ENCODE measurements at places on chromosomes 3 and 15.

- no peak for DNase-seq
Measured at GRCh38 chr3:53902711-53903110, 11.1 kb upstream of the SELENOK start.

GRCh38 chr15:33636958-33637357 lies 326.2 kb downstream of the RYR3 start:
- DNase-seq = no peak

GRCh38 chr3:42236611-42237010 lies 29.4 kb downstream of the CCK start:
- no peak for DNase-seq

DNA sequence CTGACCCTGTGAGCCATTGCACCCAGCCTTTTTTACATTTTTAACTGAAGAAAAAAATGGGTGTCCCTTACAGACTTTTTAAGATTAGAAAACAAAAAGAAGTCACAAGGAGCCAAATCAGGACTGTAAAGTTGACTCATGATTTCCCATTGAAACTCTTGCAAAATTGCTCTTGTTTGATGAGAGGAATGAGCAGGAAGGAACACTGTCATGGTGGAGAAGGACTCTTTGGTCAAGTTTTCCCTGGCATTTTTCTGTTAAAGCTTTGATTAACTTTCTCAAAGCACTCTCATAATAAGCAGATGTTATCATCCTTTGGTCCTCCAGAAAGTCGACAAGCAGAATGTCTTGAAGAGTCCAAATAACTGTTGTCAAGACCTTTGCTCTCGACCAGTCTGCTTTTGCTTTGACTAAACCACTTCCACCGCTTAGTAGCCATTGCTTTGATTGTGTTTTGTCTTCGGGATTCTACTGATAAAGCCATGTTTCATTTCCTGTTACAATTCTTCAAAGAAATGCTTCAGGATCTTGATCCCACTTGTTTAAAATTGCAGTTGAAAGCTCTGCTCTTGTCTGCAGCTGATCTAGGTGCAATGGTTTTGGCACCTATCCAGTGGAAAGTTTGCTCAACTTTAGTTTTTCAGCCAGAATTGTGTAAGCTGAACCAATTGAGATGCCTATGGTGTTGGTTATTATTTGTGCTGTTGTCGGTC lies 369.4 kb downstream of the MAGI1 start:
- no peak for DNase-seq

DNA sequence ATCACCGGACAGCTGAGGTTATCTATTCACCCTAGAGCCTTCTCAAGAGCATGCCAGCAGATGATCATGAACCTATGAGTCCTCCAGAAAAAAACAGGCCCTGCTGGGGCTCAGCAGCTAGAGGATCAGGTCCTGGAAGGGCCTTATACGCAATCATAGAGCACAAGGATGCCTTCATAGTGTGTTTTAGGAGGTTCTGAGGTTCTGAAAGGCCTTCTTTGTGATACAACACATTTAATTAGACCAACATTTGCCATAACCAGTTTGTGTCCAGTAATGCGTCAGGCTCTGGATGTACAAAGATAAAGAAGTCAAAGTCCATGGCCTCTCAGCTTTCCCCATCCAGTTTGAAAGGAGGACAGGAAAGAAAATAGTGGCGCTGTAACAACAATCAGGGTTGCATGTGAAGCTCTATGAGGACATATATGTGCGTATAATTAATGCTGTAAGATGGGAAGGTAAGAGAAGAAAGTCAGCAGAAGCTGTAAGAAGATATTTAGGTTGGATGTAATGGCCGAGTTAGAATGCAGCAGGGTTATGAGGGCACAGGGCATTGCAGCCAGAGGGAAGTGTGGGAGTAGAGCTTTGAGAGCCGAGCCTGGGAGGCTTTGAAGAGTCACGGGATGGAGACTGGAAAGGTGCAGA lies 302.6 kb upstream of the TBL1XR1 start:
- no peak for DNase-seq

DNA sequence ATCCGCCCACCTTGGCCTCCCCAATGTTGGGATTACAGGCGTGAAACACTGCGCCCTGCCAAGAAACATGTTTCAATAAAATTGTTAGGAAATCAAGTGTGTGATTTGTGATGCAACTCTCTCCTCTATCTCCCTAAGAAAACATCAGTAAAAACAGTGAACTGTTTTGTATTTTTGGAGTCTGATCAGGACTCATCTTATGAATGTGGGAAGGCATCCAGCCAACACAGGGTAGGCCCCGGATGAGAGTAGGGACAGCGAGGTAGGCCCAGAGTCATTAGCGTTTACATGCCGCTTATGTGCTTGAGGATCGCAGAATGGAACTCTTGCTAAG lies 884 bp upstream of the GLYCTK start:
- DNase-seq = peak; percentile 34

DNA sequence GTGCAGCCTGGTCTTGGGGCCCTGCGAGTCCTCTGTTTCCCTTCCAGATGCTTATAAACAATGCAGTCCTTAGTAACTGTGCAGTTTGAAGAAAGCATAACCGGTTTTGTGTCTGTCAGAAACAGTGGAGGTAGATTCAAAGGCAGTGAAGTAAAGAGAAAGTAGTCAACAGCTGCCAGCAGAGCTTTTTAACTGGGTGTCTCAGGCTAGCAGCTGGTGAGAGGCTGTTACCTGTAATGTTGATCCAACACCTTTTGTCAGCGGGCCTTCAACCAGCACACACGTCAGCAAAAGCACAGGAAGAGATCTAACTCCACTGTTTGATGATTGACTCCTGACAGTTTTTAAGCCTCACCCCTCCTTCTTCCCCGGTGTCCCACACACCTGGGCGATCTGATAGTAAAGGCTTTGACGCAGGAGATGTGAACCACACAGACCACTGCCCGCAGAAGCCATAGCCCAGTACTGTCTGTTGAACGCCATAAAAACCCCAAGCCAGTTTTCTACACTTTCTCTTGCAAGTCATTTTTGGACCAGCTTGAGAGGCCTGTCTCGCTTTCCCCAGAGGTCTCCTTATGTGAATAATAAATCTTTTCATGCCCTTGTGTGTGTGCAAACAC lies 178.0 kb downstream of the FMN1 start:
- no peak for DNase-seq

DNA sequence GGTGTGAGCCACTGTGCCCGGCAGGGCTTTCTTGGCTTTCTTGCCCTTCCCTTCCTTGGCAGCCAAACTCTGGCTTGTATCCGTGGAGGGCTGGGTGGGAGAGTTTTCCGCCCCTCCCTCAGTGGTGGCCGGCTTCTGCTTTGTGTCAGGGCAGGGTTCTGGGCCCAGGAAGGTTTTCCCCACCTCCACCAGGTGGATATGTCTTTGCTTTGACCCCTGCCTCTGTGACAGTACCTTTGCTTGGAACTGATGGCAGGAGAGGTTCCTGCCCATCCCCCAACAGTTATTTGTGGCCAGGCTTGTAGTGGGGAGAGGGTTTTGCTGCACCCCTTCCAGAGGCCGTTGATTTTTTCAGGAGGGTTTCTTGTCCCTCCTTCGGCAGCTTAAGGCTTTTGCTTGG lies 24.3 kb downstream of the CSPG5 start:
- no peak for DNase-seq

GRCh38 chr3:157300981-157301663 lies 135.5 kb upstream of the PTX3 start:
- DNase-seq = no peak

- DNase-seq = peak; percentile 27
Measured at GRCh38 chr3:177190756-177191681, 6.3 kb downstream of the TBL1XR1 start.

DNA sequence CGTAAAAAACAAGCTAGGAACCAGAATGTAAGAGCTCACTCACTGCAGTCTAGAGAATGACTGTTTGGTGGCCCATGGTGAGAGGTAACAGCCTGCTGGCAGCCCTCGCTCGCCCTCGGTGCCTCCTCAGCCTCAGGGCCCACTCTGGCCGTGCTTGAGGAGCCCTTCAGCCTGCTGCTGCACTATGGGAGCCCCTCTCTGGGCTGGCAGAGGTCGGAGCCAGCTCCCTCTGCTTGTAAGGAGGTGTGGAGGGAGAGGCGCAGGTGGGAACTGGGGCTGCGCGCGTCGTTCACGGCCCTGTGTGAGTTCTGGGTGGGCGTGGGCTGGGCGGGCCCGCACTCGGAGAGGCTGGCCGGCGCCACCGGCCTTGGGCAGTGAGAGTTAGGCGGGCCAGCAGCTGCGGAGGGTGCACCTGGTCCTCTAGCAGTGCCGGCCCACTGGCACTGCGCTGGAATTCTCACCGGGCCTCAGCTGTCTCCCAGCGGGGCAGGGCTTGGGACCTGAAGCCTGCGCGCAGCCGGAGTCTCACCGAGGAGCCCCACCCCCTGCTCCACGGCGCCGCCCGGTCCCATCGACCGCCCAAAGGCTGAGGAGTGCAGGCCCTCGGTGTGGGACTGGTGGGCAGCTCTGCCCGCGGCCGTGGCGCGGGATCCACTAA lies 420.6 kb downstream of the RBMS3 start:
- DNase-seq = no peak

DNA sequence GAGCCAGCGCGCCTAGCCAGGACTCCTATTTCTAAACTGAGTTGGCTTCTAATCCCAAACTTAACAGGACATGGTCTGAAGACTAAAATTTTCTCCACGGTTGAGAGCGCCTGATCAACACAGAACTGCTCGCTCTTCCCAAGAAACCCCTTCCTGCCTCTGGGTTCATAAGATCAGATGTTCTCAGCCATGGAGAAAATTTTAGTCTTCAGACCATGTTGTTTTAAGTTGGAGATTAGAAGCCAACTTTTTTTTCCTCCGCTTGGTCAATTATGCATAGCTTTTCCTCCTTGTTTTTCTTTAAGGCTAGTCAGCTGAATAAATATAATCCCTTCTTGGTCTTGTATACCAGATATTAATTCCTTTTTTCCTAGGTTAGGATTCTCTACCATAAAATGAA lies 356.6 kb upstream of the ADAMTS9 start:
- DNase-seq = no peak

DNA sequence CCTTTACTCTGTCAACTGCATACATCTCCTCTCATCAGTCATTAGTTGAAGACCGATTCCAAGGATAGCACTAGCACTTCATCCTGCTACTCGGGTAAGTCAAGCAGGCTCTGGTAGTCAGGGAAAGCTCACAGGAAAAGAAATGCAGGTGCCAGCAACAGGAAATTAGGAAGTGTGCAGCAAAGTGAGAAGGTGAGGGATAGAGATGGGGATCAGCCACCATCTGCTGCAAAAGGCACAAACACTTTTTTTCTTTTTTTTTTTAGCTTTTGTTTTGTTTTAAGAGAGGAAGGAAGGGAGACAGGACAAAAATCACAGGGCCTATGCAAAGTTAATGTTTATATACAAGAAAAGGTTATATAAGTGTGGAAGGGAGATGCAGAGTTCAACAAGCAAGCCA lies 9.0 kb upstream of the BTLA start:
- no peak for DNase-seq

DNA sequence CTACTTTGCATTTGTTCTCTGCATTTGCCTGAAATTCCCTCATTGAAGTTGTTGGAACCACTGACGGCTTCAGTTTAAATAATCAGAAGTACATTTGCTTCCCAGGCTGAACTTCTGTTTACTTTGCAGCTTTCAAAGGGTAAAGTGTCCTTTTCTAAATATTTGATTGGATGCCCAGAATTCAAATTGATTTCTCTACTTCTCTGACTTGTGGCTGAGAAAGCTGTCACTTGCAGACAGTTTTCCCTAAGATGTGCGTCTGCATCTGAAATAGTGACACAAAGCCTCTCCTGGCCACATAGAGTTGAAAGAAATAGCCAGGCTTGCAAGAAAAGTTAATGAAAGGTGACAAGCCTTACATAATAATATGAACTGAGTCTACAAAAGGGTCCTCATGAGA lies 299.6 kb downstream of the THSD4 start:
- no peak for DNase-seq

- DNase-seq = peak; percentile 62
Measured at GRCh38 chr15:31758126-31758525, 272.2 kb upstream of the CHRNA7 start.

- DNase-seq = no peak
Measured at GRCh38 chr15:100778831-100779288, 100.8 kb upstream of the ALDH1A3 start.

- DNase-seq = no peak
Measured at GRCh38 chr15:58951388-58952007, 18.0 kb upstream of the SLTM start.

GRCh38 chr15:45187894-45188830 lies at the start of gene SHF:
Gene SHF (minus strand): TSS chr15:45187966. CDS start chr15:45187951, 15 bp downstream.
- DNase-seq = peak; percentile 76

DNA sequence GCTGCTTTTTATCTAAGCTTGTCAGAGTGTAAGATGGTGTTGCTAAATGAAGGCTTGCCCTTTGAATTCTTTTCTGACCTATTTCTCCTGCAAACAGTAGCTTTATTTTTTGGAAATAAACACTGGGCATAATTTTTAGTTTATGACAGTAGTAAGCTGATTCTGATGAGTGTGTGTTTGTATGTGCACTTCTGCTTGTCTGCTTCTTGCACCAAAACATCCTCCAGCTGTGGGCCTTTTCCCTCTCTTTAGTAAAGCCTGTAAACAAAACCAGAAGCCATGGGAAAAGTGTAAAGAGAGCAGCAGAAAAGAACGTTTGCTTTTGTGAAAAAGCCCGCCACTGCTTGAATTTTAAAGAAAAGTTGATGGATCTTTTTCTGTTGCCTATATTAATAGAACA lies 136.4 kb upstream of the IL12A start:
- no peak for DNase-seq

DNA sequence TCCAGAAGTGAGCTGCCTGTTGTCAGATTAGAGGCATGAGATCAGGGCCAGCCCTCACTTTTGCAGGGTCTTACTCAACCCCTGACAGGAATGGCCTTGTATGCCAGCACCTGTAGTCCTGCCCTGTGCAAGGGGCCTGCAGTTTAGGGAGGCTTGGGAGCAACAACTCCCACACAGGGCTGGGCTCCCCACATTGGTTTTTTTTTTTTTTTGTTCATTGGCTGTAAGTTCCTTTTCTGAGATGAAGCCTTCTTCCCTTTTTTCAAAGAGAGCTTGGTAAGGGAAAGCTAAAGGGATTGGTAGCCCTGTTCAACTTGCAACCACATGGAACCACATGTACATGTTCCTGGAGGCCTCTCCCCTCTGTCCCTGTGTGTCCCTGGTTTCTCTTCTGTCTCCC lies 46.4 kb downstream of the TNFAIP8L3 start:
- peak; percentile 77 for DNase-seq

DNA sequence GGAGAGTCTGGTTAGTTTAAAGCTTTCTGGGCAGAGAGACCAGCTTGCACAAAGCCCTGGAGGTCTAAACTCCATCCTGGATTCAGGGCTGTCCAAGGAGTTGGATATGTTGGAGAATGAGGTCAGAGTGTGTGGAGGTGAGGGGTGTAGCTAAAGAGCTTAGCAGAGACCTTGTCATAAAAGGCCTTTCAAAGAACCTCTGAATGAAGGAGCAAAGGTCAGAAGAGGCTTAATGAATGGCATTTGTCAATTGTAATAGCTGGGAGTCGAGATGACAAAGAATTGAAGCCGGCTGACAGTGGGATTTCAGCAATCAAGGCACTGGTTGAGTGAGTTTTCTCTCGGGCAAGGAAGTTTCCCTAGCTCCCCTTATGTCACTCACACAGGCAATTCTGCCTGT lies 202.6 kb downstream of the PDCD6IP start:
- no peak for DNase-seq
